ENCODE measurements at places on chromosomes 16 and 17.
A peak's percentile ranks its signal among the peaks of the same experiment; 100 is the strongest.

- DNase-seq, result no peak
Observed at GRCh38 chr17:12992676-12993075, 25.2 kb downstream of the ELAC2 start.

DNA sequence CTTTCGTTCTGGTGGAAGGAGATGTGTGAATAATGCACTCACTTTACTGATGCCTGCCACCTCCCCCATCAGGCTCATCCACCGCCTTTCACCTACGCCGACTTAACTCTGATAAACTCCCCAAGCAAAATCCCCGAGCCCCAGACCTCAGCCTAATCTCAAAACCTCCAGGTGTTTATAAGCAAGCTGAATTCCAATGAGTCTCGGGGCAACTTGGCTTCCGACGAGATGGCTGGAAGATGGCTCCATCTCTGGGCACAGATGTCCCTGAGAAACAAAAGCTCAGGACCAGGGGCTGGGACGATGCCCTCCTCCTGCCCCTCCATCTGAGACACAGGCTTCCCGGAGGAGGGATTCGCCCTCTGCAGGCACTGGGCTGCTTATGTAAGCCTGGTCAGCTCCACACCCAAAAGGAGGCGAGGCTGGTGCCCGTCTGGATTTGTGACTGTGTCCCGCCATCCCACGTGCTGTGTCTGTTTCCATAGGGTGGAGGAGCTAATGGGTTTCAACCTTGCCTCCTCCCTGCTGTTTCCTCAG, 386.4 kb upstream of the TNRC6C start:
- DNase-seq, result no peak

- no peak for DNase-seq
Observed at GRCh38 chr16:5188318-5188988, 90.9 kb upstream of the EEF2KMT start.

DNA sequence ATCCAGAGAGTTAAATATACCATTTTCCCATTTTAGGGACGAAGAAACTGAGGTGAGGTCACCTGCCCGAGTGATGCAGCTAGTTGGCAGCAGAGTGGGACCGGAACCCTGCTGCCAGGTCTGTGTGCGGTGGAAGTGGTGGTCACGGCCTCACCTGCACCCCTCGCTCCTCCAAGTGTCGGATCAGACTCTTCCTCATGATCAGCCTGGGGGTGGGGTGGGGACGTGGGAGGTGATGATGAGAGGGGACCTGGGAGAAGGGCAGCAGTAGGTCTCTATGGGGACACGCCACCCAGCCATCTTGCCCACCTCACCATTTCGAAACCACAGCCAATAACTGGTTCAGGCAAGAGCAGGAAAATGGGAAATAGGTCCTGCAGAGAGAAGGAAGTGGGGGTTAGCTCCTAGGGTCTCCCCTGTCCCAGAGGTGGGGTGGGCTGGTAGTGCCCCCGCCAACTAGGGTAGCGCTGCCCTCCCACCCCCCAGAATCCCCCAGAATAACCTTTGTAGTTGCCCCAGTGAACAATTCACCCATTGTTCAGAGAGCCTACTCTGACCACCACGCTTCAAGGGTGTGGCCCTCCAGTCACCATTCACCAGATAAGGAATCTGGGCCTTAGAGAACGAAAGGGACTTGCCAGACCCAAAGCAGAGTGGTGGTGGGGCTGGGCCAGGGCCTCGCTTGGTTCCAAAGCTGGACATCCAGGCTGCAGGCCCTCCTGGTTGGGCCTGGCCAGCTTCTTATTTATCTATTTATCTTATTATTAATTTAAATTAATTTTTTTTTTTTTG, 5.1 kb downstream of the GDPD3 start:
- DNase-seq, result no peak

DNA sequence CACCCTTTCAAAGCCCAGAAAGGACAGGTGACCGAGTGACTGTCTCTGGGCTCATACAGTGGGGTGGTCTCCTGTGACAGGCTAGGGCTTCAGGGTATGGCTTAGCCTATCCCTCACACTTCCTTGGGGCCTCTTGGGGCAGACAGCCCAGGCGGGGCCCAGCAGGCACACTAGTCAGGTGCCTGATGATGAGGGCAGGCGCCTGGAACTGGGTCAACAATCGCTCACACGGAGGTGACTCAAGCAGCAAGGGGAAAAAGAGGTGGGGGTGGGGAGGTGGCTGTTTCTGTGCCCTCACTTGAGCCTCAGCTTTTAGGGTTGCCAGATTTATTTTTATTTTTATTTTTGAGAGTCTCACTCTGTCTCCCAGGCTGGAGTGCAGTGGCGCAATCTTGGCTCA, 6.4 kb upstream of the GRN start:
- DNase-seq, result no peak

DNA sequence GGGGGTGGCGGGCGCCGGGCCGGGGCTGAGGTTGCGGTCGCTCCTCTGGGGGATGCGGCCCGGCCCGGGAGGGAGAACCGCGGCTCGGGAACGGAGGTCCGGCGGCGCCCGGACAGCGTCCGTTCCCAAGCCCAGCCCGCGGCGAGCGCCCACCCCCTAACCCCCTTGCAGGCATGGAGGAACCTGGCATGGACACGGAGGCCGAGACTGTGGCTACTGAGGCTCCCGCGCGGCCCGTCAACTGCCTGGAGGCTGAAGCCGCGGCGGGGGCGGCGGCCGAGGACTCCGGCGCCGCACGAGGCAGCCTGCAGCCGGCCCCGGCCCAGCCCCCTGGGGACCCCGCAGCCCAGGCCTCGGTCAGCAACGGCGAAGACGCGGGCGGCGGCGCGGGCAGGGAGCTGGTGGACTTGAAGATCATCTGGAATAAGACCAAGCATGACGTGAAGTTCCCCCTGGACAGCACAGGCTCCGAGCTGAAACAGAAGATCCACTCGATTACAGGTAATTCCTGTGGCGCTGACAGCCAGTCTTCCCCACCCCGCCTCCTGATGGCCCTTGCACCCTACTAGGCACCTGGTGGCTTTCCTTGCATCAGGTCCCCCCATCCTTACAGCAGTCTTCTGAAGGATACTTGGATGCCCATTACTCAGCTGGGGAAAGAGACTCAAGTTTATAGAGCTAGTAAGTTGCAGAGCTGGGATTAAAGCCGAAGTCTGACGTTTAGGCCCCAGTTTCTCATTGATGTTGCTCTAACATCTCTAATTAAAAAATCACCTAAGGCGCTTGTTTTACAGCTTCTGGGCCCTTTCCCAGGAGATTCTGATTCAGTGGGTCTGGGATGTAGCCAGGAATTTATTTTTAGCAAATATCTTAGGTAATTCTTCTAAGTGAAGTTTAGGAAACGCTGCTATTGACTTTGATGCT, 514 bp downstream of the UBFD1 start:
- peak; percentile 80 for DNase-seq

All from glutamatergic neuron (in vitro differentiated cells).